T-helper 22 cell (primary cell): ENCODE measurements at places on chromosomes 1 and 21.

- DNase-seq: no peak
Observed at GRCh38 chr1:43913666-43914360, 19.8 kb upstream of the ARTN start.

DNA sequence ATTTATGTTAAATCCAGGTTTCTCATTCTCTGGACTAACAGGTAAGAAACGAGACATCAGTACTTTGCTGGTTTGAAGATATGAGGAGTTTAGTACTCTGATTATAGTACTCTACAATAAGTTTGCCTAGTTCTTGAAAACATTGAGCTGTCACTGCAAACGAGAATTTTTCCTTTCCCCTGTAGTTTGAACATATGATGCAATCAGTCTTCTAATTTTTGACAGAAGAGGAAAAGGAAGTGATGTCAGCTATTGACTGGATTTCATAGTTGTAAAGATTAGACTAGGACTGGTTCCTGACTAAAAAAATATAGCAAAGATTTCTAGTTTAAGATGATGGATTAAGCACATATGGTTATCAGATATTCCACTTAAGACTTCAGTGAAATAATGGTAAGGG, 461.9 kb downstream of the LRRIQ3 start:
- no peak for DNase-seq

DNA sequence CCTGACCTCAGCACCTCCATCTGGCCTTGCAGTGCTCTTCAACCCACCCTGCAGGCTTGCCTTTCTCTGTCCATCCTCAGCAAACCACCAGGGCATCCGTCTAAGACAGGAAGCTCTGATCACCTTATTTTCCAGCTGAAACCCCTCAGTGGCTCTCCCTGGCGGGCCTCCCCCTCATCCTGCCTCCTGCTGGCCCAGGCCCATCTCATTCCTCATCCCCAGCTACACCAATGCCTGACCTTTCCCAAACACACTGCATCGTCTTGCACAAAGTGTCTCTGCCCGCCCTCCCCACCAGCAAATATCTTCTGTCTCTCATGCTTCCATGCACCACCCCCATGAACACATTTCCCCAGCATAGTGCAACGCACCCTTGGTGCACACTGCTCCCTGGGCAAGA, 205.0 kb downstream of the TOMM20 start:
- no peak for DNase-seq

DNA sequence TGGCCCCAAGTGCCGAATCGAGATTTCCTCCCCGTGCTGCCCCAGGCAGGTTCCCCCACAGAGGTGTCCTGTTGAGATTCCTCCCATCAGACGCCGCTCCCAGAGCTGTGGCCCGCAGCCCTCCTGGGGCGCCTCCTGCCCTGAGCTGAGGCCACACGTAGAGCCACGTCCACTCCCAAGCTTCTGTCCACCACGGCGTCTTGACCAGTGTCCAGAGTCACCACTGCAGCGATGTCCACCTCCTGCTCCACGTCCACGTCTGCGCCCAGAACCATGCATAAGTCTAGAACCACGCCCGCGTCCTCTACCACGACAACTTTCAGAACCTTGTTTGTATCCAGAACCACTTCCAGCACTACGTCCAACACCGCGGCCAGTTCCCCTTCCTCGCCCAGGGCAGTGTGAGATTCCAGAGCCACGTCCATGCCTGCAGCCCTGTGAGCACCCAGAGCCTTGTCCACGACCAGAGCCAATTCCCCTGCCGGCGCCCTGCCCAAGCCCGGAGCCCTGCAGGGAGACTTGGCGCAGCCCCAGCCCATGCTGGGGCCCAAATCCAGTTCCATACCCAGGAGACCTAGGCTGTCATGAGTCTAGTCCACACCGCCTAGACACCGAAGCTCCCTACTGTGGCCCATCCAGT, 2.8 kb downstream of the KPRP start:
- no peak for DNase-seq

GRCh38 chr1:209769171-209769904, 13.5 kb downstream of the TRAF3IP3 start:
- peak; percentile 62 for DNase-seq

DNA sequence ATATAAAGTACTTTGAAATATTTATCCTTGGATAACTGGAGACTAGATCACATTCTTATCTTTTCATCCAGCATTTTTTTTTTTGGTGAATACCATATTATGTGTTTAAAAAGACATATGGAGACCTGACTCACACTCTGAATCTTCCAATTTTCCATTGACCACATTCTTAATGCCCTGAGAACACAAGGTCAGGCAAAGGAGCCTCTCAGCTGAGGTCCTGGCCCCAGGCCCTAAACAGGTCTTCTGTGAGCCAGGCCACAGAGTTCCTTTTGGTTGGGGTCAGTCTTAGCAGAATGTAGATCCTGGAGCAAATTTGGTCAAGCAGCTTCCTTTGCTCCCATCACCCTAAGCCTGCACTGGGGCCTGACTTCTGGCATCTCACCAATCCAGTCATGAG, 390.1 kb upstream of the ST6GALNAC5 start:
- DNase-seq: no peak

- DNase-seq: no peak
Observed at GRCh38 chr1:222387007-222387814, 160.7 kb downstream of the HHIPL2 start.

- no peak for DNase-seq
Observed at GRCh38 chr21:24014381-24014780, 1592.9 kb downstream of the MRPL39 start.

- no peak for DNase-seq
Observed at GRCh38 chr21:14076143-14076806, 134.5 kb downstream of the LIPI start.

DNA sequence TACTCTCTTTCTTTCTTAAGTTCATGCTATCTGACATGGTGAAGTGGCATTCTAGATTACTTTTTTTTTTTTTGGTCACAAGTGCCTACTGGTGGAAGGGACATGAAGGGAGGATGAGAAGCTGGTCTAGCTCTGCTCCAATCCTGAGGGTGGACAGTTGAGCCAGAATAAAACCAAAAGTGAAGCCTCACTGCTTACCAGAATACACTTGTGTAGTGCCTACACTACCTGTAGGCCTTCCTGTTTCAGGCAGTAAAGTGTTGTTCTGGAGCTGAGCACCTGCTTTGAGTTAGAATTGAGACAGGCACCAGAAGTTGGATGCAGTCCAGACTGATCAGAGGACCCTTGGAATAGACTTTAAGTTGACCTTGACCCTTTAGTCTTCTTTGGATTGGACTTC, 40.4 kb upstream of the APOBEC4 start:
- no peak for DNase-seq

DNA sequence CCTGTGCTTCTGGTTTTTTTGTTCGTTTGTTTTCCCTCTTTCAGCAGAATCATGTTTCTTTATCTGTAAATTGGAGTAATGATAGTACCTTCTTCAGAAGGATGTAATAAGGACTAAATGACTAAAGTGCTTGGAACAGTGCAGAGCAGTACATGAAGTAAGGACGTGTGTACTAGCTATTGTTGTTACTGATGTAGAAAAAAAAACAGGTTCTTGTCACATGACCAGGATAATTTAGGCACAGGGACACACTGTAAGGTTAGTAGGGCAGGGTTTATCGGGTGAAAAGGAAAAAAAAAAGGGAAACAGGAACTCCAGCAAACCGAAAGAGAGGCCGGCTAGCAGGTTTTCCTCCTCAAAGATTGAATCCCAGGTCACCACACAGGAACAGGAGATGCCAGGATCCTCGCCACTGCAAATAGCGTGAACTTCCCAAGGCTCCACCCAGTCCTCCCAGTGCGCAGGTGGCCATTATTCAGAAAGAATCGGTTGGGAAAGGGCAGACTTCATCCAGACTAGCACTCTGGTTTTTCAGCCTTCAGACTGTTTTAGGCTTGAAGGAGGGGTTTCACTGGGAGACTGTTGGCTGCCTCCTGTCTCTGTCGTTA, 63.8 kb upstream of the PRRC2C start:
- no peak for DNase-seq

DNA sequence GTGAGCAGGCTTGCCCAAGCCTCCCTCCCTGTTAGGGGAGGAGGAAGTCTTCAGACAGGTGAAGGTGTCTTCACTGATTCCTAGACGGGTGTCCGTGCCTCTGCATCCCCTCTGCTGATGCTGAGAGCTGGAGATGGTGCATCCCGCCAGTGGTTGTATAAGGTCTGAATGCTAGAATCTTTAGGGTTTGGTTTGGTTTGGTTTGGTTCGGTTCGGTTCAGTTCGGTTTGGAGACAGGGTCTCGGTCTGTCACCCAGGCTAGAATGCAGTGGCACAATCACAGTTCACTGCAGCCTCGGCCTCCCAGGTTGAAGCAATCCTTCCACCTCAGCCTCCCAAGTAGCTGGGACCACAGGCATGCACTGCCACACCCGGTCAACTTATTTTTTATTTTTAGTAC, 153.6 kb downstream of the PGBD5 start:
- DNase-seq: no peak

GRCh38 chr1:51000160-51000559, 30.1 kb downstream of the CDKN2C start:
- DNase-seq: no peak

DNA sequence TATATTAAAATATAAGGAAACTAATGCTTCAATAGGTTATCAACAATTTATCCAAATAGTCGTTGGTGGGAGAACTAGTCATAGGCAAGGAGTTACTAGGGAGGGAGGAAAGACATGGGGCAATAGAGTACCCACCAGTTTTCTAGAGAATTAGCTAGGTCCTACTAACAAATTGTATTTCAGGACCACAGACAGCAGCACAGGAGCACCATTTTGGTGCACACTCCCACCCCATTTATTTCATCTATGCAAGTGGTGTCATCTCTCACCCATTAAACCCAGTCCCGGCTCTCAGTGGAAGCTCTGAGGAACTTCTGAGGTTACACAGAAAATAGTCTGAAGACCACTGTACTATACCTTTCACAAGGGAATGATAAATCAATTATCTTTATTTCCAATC, 89.0 kb upstream of the BCAR3 start:
- DNase-seq: no peak

DNA sequence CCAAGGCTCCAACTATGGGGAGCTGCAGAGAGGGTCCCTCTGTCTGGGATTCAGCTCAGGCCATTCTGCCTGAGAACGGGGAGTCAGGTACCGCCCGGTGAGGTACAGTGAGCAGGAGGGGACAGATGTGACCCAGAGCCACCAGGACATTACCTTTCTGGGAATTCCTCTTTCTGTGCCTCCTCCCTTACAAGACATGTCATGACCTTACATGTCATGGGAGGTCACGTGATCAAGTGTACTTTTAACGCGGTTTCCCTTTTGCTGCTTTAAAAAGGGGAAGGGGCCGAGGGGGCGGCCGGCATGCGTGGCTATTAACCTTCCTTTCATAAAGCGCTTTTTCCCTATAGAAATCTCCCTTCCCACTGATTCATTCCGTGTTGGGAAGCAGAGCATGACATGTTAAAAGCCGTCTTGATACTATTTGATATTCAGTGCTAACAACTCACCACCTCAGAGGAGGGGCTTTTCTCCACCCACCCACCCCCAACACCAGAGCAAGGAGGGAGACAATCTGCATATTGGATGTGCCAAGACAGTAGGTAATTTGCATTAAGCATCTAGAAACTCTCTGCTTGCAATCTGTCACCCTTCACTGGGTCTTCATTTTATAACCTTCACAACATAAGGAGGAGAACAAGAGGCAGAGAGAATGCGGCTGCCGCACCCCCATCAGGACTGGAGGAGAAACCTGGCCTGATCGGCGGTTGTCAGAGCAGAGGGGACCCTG, 113.6 kb upstream of the VAMP3 start:
- no peak for DNase-seq

DNA sequence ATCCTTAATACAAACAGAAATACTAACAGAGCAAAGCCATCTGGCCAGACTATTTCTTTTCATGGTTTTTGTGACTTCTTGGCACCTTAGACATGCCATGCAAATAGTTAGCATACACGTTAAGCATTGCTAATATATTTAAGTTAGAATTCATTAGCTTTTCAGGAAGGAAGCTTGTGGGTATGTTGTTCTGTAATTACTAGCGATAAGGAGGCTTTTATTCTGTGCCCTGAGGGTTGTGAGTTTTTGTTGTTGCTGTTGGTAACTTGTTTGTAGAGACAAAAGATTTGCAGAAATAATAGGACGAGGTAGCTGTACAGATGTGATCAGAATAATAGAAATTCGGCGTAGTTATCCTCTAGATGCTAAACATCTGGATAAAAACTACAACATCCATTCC, 305.3 kb downstream of the TM2D1 start:
- no peak for DNase-seq

GRCh38 chr1:63877021-63877767, 103.4 kb downstream of the ROR1 start:
- no peak for DNase-seq

GRCh38 chr1:31905093-31905509, 33.1 kb downstream of the PTP4A2 start:
- DNase-seq: no peak

GRCh38 chr1:31373056-31373896, at the start of gene FABP3:
Gene FABP3, minus strand, starts transcription at chr1:31373076. Its CDS starts 62 bp downstream, at chr1:31373014.
- no peak for DNase-seq

DNA sequence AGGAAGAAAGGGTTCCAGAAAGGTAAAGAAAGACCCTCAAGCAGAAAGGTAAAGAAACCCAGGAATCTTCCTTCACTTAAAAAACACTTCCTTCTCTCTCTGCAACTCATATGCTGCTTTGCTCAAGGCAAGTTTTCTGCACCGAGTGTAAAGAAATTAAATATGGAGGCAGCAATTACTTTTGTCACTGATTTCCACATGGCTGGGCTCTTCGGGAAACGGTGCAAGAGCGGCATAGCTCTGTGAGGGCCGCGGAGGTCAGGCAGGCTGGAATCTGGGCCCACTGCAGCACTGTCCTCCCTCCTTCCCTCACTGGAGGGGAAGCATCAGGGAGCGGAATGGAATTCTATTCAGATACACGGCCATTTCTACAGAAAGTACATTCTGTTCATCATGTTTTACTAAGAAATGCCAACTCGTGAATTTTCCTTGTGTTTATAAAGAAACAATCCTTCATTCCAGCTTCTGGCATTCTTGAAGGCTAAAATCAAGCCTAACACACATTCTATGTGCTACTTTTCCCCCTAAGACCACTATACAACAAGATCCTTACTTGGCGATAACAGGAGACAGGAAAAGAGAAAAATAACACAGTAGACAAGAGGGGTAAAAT, 212.2 kb downstream of the SIPA1L2 start:
- no peak for DNase-seq

- DNase-seq: no peak
Observed at GRCh38 chr1:157775101-157775870, 1.6 kb downstream of the FCRL2 start.

GRCh38 chr1:211639475-211640300, 35.7 kb downstream of the NEK2 start:
- no peak for DNase-seq

DNA sequence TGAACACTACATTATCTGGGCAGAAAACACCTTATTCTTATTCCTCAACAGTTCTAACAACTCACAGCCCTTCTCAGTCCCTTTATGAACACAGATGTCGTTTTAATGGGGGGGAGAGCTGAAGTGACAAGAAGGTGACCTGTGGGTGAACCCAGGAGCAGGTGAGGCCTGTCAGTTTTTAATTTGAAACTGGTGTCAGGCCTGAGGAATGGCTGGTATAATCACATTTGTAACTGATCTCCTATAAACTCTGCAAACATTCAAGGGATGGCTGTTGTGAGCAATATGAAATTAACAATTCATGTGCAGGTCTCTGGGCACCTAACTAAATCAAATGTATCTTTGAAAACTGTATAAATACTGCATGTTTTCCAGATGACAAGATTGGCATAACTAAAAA, 362.1 kb upstream of the NR5A2 start:
- DNase-seq: no peak

GRCh38 chr1:109443476-109443875, 17.2 kb upstream of the PSMA5 start:
- DNase-seq: no peak
